ENCODE measurements at places on chromosomes 2 and 18. TPM values are rescaled to one million over a fixed set of nuclear protein-coding genes. Genes with fewer than 3 reads are reported as not detected.

CHRNA1 gene
- 0.97 TPM for total RNA-seq

HOXD12 gene
- not detected for total RNA-seq

PCARE gene
- not detected for total RNA-seq

B4GALT6 gene
- total RNA-seq: 7.8 TPM

ESPNL gene
- total RNA-seq: not detected

DCDC2C gene
- total RNA-seq: not detected

TAF1B gene
- 34.4 TPM for total RNA-seq

PRKCE gene
- total RNA-seq: 46.8 TPM

GAL3ST2 gene
- total RNA-seq: not detected

CD8B2 gene
- not detected for total RNA-seq

DAPL1 gene
- not detected for total RNA-seq

NCKAP5 gene
- 2.9 TPM for total RNA-seq

SKOR2 gene
- total RNA-seq: not detected

Measured in epithelial cell of umbilical artery (primary cell).